Stimulated activated CD8-positive, alpha-beta memory T cell treated with anti-CD3 and anti-CD28 coated beads, Interleukin-4, amount 100 ng/mL, for 4 hours (primary cell): ENCODE measurements at places on chromosomes 3 and 15.

DNA sequence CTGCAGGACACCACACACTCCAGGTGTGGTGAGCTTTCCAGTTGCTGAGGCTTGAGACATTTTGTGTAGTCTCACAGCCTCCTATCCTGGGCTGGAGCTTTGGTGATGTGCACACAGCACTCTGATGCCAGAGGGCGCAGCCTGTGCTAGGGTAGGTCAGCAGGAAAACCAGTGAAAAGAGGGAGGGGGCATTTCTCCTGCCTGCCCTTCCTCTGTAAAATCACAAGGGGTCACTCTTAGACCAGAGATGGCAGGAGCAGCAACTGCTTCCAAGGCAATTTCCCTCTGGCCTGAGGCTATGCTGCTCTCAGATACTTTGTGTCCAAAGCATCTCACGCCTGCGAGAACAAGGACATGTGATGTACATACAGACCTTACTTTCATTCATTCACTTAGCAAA lies 16.5 kb upstream of the MUSTN1 start:
- DNase-seq = no peak

GRCh38 chr15:73865904-73866303 lies 7.5 kb upstream of the TBC1D21 start:
- DNase-seq = no peak

GRCh38 chr3:55332176-55332575 lies 154.9 kb downstream of the WNT5A start:
- DNase-seq = no peak

DNA sequence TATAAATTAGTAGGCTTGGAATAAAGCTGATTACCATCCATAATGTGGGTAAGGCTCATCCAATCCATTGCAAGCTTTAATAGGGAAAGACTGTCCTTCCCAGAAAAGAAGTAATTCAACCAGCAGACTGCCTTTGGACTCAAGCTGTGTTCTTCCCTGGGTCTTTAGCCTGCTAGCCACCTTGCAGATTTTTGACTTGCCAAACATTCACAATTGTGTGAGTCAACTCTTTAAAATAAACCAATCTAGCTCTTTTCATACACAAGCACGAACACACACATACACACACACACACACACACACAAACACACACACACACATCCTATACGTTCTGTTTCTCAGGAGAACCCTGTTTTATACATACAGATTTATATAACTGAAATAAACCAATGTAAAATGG lies 248.1 kb downstream of the NAALADL2 start:
- no peak for DNase-seq

DNA sequence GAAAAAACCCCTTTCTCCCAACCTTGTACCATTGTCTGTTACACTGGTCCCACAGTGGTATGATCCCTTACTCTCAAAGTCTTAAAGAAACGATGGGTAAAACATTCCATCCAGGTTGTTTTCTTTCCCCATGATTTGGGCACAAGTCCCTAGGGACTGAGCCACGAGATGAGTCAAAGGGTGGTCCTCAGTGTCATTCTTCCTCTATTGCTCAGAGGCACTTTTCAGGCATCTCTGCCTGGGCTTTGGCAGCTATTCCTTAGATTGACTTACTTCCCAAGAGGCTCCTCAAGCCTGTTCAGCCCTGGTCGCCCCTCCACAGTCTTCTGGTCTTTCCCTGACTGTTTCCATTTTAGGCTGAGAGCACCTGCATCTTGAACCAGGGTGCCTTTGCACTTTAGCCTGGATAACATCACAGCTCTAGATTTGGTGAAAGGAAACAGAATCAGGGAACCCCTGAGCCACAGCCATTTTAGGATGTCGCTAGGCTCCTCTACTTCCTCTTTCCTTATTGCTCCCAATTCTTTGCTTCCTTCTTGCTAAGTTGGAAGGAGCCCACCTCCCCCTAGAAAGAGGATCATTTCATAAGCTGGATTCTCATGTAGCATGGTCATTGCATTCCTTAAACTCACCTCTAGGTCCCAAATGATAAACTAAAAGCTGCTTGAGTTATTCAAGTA lies 131.0 kb upstream of the TPRG1 start:
- no peak for DNase-seq

- DNase-seq = no peak
Observed at GRCh38 chr3:108283989-108284388, 12.4 kb upstream of the HHLA2 start.

DNA sequence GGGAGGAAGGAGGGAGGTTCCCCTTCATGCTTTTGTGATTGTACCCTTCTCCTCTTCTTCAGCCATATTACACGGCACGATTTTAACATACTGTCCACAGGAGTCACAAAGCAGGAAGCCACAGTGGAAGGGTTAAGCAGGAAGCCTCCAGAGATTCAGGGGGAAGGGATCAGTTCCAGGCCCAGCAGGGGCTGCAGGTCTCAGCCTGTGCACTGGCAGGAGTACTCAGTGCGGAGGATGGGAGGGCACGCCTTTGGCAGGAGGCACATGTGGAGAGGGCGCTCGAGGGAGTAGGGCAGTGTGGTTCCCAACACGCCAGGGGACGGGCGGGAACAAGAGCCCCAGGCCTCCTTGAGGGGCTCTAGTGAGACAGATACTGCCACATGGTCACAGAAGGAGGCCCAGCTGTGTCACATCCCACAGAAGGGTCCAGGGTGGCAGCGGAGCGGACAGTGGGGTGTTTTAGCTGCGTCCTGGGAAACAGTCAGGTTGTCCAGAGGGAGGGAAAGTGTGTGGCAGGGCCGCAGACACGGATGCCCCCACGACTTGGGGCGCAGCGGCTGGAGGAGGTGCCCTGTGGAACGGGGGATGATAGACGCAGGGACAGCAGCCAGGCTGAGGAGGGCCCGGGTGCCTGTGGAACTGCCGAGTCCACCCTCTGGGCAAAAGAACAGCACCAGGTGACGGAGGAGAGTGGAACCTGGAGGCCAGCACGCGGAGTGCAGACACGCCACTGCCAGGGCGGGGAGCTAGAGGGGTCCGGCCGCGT lies 77.5 kb downstream of the CHSY1 start:
- DNase-seq = no peak

GRCh38 chr3:119219069-119219468 lies 21.6 kb downstream of the B4GALT4 start:
- no peak for DNase-seq

GRCh38 chr15:60399246-60399915 lies 1.6 kb upstream of the ANXA2 start:
- DNase-seq = no peak

DNA sequence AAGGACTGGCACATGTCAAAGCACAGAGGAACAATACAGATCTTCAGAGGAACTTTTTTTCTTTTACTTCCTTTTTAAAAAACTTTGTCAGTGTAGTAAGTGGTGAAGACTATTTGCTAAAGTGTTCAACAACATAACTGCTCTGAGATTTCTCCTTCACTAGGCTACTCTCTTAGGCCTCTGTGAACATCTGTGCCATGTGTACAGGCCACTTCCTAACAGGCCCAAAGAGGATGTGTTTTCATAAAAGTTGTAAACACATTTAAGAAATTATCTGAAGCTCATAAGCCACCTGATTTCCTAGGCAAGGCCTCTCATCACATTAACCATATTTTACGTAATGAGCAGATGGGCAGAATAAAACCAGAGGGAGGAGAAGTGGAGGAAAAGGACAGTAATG lies 235.4 kb downstream of the FHIT start:
- no peak for DNase-seq

DNA sequence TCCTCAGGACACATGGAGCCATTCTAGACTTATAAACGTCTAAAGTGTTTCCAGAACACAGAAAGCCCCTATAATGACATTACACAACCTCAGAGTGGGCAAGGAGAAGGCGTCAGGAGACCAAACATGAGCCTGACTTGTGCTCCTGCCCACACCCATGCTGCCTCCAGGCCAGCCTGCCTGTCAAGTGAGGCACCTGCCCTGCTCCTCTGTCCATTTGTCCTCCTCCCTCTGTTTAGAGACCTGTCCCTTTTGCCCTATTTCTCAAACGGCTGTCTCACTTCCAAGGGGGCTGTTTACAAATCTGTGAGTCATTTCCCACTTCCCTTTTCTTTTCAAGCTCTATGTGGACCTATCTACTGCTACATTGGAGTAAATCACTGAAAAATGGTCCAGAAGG lies 21.0 kb downstream of the ZDHHC3 start:
- DNase-seq = no peak

GRCh38 chr3:59559721-59560435 lies 510.1 kb upstream of the CFAP20DC start:
- DNase-seq = peak; percentile 1

- DNase-seq = no peak
Observed at GRCh38 chr3:134344560-134344959, 29.7 kb downstream of the AMOTL2 start.

GRCh38 chr3:107943786-107944523 lies 146.9 kb downstream of the CD47 start:
- DNase-seq = no peak

DNA sequence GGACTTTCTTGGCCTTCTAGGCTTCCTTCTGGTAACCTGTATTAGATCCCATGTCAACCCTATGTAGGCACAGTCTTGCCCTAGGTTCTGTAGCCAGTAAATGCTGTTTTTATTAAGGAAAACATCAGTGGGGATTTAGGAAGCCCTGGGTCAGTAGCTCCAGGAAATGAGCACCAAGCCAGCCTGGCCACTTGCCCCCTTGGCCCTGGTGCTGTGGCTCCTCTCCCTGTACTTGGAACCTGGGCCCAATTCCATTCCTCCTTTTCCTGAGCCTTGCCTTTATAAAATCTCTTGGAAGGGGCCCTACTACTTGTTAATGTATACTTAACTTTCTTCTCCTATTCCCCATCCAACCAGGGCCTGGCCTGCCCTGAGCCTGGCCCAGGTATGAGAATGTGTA lies 243.8 kb upstream of the TPRG1 start:
- no peak for DNase-seq

GRCh38 chr3:171129827-171130226 lies 103.3 kb upstream of the SLC2A2 start:
- no peak for DNase-seq

DNA sequence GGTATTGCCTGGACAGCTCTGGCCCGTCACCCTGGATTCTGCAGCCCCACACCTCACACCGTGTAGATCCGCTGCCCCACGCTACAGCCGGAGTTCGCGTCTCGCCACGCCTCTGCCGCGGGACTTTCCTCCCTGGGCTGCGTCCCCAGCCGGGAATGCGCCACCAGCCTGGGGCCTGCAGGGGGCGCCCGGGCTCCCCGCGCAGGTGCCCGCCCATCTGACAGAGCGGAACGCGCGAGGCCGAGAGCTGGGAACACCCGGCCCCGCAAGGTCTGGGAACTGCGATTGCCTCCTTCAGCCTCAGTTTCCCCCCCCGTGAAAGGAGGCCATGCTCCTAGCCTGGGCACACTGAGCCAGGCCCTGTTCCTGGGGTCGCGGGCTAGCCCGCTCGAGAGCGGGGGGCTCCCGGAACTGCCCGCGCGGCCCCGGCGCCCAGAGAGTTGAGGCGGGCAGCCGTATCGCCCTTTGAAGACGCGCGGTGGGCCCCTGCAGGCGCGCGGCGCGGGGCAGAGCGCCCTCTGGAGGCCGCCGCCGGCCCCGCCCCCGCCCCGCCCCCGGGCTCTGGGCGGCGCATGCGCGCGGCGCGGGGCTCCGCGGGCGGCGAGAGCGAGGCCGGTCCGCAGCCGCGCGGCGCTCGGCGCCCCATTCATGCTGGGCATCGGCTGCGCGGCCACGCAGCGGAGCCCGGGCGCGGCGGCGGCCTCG lies at the start of gene PLXNA1:
TSS of gene PLXNA1 (plus strand) at position 645 of the 705 bp plus-strand sequence. CDS start 5,479 bp downstream, outside the sequence.
- peak; percentile 65 for DNase-seq

GRCh38 chr3:183766107-183766506 lies 59.3 kb downstream of the MAP6D1 start:
- DNase-seq = no peak

DNA sequence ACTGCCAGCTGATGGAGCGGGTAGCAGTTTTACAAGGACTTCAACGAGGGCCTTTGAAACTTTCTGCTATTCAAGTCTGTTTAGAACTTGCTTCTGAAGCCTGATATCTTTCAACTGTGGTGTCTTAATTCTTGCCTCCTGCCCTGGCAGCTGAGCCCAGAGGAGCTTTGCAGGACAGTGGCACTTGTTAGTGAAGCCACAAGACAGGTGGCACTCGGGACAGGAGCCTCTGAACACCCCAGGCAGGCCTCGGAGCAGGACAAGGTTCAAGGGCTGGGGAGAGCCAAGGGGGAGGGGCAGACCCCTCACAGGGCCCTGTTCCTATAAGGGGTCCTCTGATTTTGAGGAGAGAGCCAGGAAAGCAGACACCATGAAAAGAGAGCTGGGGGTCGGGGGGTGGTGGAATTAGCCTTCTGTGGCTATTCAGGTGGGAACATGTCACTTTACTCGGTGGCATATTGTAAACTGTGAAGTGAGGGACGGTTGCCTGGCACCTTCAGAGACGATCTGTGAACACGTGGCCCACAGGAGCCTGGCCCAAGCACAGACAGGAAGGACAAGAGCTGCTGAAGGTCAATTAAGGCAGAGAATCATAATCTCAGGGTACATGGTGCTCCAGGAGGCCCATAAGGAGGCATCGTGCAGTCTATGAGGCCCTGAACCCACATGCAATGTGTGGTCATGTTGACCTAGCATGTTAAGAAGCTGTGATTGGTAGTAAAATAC lies 30.1 kb upstream of the KY start:
- DNase-seq = no peak

DNA sequence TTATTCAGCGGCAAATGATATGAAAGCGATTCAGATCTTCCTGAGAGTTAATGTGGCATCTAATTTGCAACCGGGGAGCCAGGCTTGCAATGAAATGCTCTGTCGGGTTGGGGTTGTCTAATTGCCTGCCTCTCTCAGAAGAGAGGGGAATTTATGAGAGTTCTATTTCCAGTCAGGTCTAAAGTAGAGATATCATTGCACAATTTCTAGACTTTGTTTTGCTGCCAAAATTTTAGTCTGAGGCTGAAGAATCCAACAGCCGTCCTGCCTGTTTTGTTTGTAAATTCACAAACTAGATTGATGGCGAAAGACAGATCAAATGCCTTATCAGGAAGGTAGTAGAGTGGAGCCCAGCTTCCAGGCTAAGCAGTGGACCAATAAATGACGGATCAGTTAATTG lies 610 bp downstream of the LIPC start:
- DNase-seq = no peak

- DNase-seq = no peak
Observed at GRCh38 chr3:10563396-10563795, 58.0 kb upstream of the ATP2B2 start.

- DNase-seq = no peak
Observed at GRCh38 chr3:45565342-45565741, 29.2 kb upstream of the LIMD1 start.

GRCh38 chr15:70351941-70352774 lies 254.4 kb upstream of the TLE3 start:
- DNase-seq = no peak

- DNase-seq = no peak
Observed at GRCh38 chr15:23569151-23569925, 3.9 kb downstream of the MKRN3 start.

GRCh38 chr3:99482191-99482590 lies 156.2 kb upstream of the COL8A1 start:
- no peak for DNase-seq

DNA sequence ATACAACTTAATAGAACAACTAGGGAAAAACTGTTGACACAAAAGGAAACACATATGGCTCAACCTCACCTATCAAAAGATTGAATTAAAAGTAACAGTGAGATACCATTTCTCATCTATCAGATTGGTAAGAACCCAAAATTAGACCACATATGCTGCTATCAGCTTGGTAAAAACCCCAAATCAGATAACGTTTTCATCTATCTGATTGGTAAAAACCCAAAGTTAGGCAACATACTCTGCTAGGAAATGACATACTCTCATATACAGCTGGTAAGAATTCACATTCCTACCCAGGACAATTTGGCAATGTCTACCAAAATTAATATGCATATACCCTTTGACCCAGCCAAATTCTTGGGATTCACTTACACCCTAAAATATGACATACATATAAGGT lies 26.3 kb downstream of the NRG4 start:
- no peak for DNase-seq
